ENCODE measurements at places on chromosomes 1 and 21.

GRCh38 chr1:115428256-115428655 lies 90.2 kb upstream of the NGF start:
- H3K27ac ChIP-seq: no peak overlapping the region
- no peaks in the 10 kb centered on the region for H3K4me1 ChIP-seq
- DNase-seq: no peak
- H3K36me3 ChIP-seq: no peaks in the 10 kb centered on the region

GRCh38 chr1:235060607-235061470 lies 67.8 kb downstream of the TOMM20 start:
- DNase-seq: no peak
- H3K36me3 ChIP-seq: no peaks in the 10 kb centered on the region
- H3K27ac ChIP-seq: no peak overlapping the region
- H3K4me3 ChIP-seq: no peak overlapping the region

GRCh38 chr21:26572702-26573381 lies at the start of gene CYYR1:
Gene CYYR1, minus strand, starts transcription at chr21:26573286. Its CDS starts 346 bp downstream, at chr21:26572940.
- H3K27me3 ChIP-seq: no peaks in the 10 kb centered on the region
- H3K4me3 ChIP-seq: peak within 1 kb of the TSS; percentile 63
- no peak for DNase-seq
- H3K36me3 ChIP-seq: no peaks in the 10 kb centered on the region

DNA sequence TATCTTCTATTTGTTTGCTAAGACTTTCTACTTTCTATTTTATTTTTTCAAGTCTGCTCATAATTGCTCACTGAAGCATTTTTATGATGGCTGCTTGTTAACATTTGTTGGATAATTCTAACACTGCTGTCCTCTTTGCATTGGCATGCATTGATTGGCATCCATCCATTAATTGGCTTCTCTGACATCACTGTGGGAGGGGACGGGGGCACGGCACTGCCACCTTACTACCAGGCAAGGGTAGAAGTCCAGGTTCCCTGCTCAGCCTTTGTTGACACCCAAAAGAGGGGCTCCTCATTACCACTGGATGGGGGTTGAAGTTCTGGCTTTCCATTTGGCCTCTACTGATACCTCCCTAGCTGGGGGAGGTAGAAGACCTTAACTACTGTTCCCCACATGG lies 11.5 kb upstream of the ABCG1 start:
- no peaks in the 10 kb centered on the region for H3K4me1 ChIP-seq
- H3K36me3 ChIP-seq: no peaks in the 10 kb centered on the region
- H3K4me3 ChIP-seq: no peak overlapping the region
- no peaks in the 10 kb centered on the region for H3K27me3 ChIP-seq

GRCh38 chr1:234330843-234331215 lies 42.4 kb upstream of the COA6 start:
- no peak overlapping the region for H3K27ac ChIP-seq
- no peaks in the 10 kb centered on the region for H3K36me3 ChIP-seq
- no peaks in the 10 kb centered on the region for H3K4me1 ChIP-seq
- DNase-seq: no peak

- no peak overlapping the region for H3K4me3 ChIP-seq
- no peaks in the 10 kb centered on the region for H3K36me3 ChIP-seq
- H3K27me3 ChIP-seq: no peaks in the 10 kb centered on the region
- no peak overlapping the region for H3K27ac ChIP-seq
- no peak for DNase-seq
- no peaks in the 10 kb centered on the region for H3K4me1 ChIP-seq
These were observed 89.6 kb downstream of the AK5 start for GRCh38 chr1:77371396-77371795.

- no peaks in the 10 kb centered on the region for H3K27me3 ChIP-seq
- DNase-seq: no peak
- no peak overlapping the region for H3K4me3 ChIP-seq
- no peak overlapping the region for H3K27ac ChIP-seq
These were observed 77.0 kb downstream of the ZMYM4 start for GRCh38 chr1:35345439-35345981.

- H3K4me1 ChIP-seq: no peaks in the 10 kb centered on the region
- H3K27me3 ChIP-seq: no peaks in the 10 kb centered on the region
- H3K4me3 ChIP-seq: no peak overlapping the region
- no peak for DNase-seq
These were observed 8.5 kb upstream of the BSND start for GRCh38 chr1:54989968-54990810.

DNA sequence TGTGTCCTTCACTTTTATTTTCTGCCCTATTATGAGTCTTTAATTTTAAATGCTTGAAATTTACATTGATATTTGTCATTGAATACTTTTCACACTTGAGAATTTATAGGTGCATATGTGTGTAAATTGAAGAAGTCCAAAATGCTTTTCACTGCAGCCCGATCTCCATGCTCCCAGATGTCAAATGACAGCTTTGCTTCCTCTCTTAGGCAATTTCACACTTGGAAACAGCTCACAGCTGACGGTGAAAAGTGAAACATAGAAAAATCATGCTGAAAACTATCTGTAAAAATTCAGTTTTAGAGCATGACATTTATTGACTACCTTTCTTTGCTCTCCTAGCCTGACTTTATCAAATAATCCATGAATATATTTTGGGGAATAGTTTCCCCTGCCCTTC lies 196.0 kb downstream of the RPS6KC1 start:
- no peaks in the 10 kb centered on the region for H3K4me1 ChIP-seq
- no peak overlapping the region for H3K27ac ChIP-seq
- H3K36me3 ChIP-seq: no peaks in the 10 kb centered on the region
- DNase-seq: no peak

DNA sequence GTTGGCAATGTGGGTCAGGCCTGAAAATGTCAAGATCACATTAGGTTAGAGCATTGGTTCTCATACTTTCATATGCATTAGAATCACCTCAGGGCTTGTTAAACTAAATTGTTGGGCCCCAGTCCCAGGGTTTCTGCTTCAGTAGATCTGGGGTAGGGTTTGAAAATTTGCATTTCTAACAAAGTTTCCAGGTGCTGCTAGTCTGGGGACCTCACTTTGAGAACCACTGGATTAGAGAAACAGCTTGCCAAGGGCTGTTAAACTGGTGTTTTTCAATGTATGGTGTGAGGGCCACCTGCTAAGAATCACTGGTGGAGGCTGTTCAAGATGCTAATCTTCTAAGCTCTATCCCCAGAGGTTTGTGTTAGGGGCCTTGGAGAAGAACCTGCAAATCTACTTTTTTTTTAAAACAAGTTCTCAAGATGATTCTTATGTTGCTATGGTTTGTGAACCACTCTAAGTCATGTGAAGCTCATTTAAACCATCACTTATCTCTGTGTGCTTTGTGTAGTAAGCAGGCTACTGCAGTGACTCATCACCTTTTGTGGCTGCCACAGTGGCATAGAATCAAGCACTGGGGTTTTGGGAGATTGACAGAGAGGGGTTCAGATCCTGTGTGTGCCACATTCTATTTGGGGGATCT lies 152.2 kb downstream of the S1PR1 start:
- H3K27ac ChIP-seq: no peak overlapping the region
- no peaks in the 10 kb centered on the region for H3K27me3 ChIP-seq
- no peaks in the 10 kb centered on the region for H3K36me3 ChIP-seq
- H3K4me3 ChIP-seq: no peak overlapping the region

DNA sequence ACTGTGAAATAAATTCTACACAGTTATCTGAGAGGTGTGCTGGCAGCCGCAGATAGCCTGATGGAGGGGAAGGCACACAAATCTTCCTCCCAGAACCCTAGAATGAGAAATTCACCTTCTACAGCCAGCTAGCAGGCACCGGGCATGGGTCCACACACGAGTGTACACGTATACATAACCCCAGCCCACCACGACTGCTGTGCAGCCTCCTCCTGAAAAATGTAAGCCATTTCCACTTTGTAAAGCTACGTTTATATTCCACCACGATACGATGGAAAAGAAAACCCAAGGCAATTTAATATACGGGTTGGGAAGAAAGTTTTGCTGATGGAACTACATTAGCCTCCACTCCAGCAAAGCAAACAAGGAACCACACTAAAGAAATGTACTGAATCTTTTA lies 1.8 kb downstream of the BTG3 start:
- no peaks in the 10 kb centered on the region for H3K36me3 ChIP-seq
- H3K27me3 ChIP-seq: no peaks in the 10 kb centered on the region
- H3K27ac ChIP-seq: peak overlapping the region; percentile 96
- H3K4me1 ChIP-seq: peaks cover 7% of the 10 kb centered on the region
- DNase-seq: no peak
- peak overlapping the region; percentile 93 for H3K4me3 ChIP-seq
